ENCODE measurements at places on chromosomes 2 and 18.

DNA sequence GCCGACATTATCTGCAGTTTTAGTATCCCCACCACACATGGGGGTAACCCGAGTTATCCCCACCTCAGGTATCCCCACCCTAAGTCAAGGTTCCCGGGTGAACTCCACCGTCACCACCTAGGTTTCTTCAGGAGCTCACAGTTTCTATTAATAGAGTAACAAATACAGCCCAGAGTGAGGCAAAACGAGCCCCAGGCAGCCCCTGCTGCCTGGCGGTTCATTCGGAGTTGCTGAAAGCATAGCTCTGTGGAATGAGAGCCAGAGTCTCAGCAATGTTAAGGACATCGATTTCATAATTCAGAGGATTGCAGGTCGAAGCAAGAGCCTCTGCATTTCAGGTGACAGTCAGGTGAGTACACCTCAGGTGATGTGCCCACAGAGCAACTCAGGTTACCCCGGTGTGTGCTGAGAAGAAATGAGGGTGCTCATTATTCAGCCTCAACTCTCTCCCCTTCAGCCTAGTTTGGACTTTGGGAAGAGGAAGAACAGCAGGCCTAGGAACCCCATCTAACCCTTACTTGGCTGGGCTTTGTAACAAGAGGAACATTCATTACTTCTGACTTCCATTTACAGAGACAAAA is 10.7 kb downstream of the SATB2 start:
- no peak for DNase-seq

GRCh38 chr2:26816893-26817292 is 31.0 kb downstream of the CENPA start:
- no peak for DNase-seq

GRCh38 chr2:18149660-18150246 is 271.3 kb downstream of the KCNS3 start:
- peak; percentile 61 for DNase-seq

GRCh38 chr2:22520369-22521288 is 864.4 kb upstream of the KLHL29 start:
- no peak for DNase-seq

GRCh38 chr2:44542520-44542919 is 180.8 kb downstream of the CAMKMT start:
- DNase-seq: no peak

DNA sequence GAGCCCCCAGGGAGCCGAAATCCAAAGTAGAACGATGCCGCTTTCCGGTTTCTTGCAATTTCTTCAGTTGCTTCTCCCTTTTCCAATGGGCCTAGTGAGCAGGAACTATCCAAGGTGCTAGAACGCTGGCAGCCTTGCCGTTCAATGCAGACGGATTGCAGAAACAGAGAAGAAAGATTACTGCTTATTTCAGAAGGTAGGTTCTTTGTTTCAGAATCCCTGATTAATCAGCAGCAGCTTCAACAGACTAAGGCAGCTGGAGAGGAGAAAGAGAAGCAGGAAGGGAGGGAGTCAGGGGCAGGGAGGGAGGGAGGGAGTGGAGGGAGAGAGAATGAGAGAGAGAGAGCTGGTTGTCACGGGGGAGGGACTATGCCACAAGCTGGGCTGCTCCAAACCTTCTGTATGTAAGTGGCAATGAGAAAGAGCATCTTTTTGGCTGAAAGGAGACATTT is 576 bp downstream of the NYAP2 start:
- DNase-seq: no peak

GRCh38 chr18:24497031-24497754 is 36.8 kb downstream of the HRH4 start:
- DNase-seq: peak; percentile 47

- DNase-seq: peak; percentile 60
Observed at GRCh38 chr2:9247177-9247576, 40.6 kb downstream of the ASAP2 start.

- peak; percentile 20 for DNase-seq
Observed at GRCh38 chr2:120750488-120751210, 15.0 kb downstream of the GLI2 start.

GRCh38 chr2:15732341-15733077 is 140.8 kb downstream of the DDX1 start:
- DNase-seq: no peak

GRCh38 chr2:101763496-101764333 is 66.2 kb downstream of the MAP4K4 start:
- no peak for DNase-seq

GRCh38 chr18:27899893-27900292 is 277.0 kb downstream of the CDH2 start:
- DNase-seq: no peak

DNA sequence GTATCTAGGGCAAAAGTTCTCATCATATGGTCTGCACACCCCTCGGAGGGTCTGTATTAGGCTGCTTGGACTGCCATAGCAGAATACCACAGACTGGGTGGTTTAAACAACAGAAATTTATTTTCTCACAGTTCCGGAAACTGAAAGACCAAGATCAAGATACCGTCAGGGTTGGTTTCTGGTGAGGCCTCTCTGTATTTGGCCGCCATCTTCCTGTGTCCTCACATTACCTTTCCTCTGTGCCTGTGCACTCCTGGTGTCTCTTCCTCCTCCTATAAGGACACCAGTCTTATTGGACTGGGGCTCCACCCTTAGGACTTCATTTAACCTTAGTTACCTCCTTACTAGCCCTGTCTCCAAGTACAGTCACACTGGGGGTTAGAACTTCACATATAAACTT is 132.5 kb downstream of the NCOA1 start:
- no peak for DNase-seq

- DNase-seq: no peak
Observed at GRCh38 chr2:220489121-220489520, 861.7 kb downstream of the SLC4A3 start.

GRCh38 chr2:66555091-66555490 is 120.2 kb downstream of the MEIS1 start:
- DNase-seq: no peak

DNA sequence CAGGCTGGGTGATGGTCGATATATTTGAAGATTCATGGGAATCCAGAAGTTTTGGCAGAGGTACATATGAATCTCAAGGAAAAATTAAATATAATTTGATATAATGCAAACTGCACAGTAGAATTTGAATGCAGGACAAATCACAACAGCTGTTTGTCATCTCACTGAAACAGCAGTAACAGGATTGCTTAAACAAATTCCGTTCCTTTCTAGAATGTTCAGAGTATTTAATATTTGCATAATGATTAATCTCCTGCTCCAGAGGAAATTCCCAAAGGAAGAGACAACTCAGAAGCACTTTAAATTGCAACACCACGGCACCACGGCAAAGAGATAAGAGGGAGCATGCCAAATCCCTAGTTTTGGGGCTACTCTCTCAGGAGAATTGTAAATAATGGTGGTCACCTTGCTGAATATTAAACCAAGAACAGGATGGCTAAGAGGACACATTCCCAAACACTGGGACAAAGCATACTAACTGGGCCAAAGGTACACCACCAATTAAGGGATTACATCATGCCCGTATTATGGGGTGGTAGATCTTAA is 67.8 kb upstream of the MAP4K3 start:
- DNase-seq: peak; percentile 63

DNA sequence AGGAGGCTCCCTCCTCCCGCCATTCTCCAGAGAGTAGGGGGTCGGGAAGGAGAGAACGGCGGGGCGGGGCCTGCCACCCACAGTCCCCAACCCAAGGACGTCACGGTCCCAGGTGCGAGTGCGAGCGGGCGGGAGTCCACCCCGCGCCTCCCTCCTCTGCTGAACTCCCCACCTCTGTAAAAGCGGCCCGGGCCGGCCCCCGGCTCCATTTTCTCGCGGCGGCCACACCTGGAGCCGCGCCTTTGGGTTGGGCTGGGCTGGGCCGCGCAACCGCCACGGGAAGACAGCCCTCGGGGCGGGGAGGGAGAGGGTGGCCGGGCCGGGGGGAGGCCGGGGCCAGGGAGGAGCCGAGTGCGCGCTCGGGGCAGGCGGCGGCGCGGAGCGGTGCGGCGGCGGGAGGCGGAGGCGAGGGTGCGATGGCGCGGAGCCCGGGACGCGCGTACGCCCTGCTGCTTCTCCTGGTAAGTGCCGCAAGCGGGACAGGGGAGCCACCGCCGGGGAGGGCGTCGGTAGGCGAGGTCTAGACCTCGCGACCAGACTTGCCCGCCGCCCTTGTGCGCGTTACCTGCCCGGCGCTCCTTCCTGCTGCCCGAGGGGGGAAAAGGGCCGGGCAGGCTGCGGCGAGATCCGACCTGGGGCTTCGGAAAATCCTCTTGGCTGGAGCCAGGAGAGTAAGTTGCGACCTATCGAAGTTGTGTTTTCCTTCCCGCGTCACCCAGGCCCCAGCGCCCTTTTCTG is at the start of gene DSG2:
DSG2 (plus strand) TSS at position 342 of the 738 bp plus-strand sequence; CDS start at position 417, 75 bp downstream.
- DNase-seq: peak; percentile 86

DNA sequence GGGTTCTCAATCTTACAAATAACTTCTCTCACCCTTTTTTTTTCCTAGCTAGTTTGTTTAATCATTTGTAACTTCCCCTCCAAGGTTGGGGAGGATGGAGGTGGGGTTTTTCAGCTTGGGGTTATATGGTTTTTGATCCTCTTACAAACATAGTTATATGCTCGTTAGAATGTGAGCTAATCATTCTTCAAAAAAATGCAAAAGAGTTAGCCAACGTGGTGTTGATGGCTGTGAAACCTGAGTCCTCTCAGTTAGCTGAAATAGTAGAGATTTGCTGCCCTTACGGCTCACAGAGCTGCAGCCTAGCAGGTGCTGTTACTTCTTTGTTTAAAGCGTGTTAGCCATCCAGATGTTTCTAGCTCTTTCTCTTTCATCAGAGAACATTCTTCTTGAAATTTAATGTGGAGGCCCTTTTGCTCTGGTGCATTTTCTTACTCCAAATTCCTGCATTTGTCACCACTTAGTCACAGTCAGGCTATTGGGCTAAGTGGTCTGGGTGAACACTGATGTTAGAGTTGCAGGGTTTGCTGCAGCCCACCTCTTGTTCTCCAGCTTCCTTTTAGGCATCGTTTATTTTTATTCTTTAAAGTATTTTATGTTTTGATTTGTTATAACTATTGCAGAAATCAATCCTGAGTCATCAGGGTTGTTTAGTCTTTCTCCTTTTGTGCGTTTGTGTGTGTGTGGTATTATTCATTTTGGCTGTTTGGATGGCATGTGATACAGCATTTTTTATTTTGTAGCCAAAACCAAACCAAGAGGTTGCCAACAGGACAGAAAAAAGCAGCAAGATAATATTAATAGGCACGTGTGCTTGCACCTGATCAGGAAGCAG is 41.1 kb downstream of the LIMS1 start:
- DNase-seq: no peak

DNA sequence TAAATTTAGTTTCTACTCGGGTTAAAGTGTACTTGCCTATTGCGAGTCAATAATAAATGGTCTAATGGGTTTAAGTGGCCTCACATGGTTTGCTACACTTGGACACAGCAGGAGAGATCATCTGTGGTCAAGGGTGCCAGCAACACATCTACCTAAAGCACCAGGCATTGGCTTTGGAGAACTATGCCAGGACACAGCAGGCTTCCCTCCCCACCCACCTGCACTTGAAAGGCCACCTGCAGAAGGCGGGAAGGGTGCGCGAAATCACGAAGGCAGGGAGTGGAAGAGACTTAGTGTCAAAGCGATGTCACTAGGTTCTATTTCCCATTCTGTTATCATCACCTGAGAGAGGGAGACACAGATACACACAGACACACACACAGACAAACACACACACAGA is 44.5 kb downstream of the MYT1L start:
- no peak for DNase-seq

DNA sequence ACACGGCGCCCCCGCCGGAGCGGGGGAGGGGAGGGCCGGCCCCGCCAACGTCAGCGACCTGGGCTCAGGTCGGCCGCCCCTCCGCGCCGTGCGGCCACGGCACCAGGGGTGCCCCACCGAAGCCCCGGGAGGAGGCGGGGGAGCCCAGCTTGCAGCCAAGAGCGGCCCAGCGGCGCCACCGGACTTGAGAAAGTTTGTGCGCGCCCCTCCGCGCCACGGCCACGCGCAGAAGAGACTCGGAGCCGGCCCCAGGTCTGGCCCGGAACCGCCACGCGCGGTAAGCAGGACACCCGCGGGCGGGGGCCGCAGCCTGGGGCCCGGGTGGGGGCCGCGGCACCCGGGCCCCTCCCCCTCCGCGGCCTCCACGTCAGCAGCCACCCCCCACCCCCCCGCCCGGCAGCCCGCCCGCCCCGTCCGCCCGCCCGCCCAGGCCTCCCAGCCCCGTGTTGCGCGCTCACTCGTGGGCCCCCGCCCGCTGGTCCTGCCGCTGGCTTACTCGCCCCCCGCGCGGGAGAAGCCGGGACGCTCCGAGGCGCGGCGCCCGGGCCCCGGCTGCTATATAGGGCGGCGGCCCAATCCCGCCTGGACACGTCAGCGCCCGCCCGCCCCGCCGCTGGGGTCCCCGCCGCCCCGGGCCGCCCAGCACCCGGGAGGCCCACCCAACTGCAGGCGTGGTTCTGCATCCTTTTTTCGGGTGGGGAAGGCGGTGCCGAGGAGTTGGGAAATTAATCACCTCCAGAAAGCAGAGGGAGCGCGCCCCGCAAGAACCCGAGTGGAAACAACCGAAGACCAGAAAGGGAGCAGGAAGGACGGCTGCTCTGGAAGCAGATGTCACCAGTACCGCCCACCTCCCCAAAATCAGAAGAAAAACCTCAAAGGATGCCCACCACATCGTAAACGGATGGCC is 42.9 kb downstream of the HDLBP start:
- peak; percentile 74 for DNase-seq

DNA sequence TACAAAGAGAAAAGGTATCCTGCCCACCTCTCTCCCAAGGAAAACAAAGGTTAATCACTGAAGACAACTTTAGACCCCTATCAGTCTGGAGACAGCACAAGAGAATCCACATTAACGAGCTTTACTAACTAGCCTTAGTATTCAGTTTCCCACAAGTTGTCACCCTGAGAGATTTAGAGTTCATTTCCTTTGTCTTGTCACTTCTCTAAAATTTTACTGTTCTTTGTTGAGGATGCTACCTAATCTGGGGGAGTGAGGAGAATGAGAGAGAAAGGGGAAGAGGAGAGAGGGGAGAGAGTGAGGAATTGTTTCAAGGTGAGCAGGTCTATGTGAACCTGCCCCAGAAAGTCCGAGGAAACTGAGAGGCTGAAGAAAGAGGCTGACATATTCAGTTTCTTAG is 28.4 kb downstream of the C2orf76 start:
- no peak for DNase-seq

DNA sequence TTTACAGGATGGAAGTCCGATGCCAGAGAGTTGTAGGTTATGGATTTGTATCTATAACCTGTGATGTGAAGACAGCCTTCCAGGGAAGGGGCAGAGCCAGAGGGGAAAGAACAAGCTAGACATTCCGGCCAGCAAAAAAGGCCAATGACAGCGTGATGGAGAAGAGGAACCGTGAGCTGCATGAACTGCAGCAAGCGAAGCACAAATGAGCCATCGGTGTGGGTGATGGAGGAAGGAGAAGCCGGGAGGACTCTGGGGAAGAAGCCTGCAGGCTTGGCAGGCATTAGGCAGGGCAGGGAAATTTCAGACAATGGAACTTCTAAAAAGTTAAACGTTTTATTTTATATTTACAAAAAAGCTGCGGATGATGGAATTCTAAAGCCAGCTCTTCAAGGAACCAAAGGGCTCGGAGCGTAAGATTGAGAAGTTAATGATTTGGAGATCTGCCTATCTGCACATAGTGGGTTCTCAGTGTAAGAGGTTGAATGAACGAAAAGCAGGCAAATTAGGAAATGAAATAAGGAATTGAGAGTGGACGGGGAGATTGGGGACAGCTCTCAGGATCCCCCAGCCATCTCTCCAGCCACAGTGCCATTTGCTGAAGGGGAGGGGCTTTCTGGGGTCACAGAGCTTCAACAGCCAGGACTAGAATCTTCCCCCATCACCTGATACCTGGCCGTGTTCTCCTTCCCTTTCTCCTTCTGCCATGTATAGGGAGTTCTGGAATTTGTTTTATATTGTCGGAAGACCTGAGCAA is 28.4 kb downstream of the NGEF start:
- DNase-seq: no peak

GRCh38 chr2:224556381-224556780 is 28.8 kb downstream of the CUL3 start:
- DNase-seq: no peak

Data from stomach (tissue), 19 donors.